Effector memory CD8-positive, alpha-beta T cell (primary cell): ENCODE measurements at places on chromosomes 3 and 15.

GRCh38 chr3:81465510-81466200 is 295.8 kb downstream of the GBE1 start:
- no peaks in the 10 kb centered on the region for H3K27me3 ChIP-seq
- no peak for DNase-seq
- no peak overlapping the region for H3K27ac ChIP-seq
- no peaks in the 10 kb centered on the region for H3K36me3 ChIP-seq
- H3K4me3 ChIP-seq = no peak overlapping the region

DNA sequence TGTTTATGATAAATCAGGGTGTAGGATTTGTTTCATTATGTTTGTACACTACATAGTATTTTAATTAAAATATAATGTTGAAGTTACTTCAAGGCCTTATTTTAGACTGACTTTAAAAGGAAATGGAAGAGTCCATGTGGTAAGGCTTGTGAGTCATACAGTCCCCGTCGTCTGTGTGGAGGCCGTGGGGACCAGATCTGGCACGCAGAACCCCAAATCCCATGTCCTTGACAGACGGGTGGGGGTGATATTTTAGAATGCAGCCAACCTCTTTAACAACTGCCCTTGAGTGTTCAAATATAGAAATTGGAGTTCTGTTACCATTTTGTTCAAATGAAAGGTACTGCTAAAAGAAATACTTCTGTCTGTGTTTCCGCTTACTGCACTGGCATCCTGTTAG is 35.8 kb downstream of the ABHD17C start:
- no peaks in the 10 kb centered on the region for H3K4me1 ChIP-seq
- H3K36me3 ChIP-seq = no peaks in the 10 kb centered on the region
- no peak overlapping the region for H3K27ac ChIP-seq
- no peak for DNase-seq
- H3K4me3 ChIP-seq = no peak overlapping the region
- H3K27me3 ChIP-seq = no peaks in the 10 kb centered on the region

GRCh38 chr15:97747342-97747741 is 213.2 kb upstream of the ARRDC4 start:
- no peaks in the 10 kb centered on the region for H3K4me1 ChIP-seq
- no peaks in the 10 kb centered on the region for H3K27me3 ChIP-seq
- H3K27ac ChIP-seq = no peak overlapping the region
- no peak overlapping the region for H3K4me3 ChIP-seq
- H3K36me3 ChIP-seq = no peaks in the 10 kb centered on the region

- peaks cover 69% of the 10 kb centered on the region for H3K36me3 ChIP-seq
- no peaks in the 10 kb centered on the region for H3K27me3 ChIP-seq
- H3K27ac ChIP-seq = peak overlapping the region; percentile 55
- H3K4me3 ChIP-seq = peak overlapping the region; percentile 53
- no peak for DNase-seq
These were observed 50.5 kb downstream of the MBNL1 start for GRCh38 chr3:152319256-152319655.

DNA sequence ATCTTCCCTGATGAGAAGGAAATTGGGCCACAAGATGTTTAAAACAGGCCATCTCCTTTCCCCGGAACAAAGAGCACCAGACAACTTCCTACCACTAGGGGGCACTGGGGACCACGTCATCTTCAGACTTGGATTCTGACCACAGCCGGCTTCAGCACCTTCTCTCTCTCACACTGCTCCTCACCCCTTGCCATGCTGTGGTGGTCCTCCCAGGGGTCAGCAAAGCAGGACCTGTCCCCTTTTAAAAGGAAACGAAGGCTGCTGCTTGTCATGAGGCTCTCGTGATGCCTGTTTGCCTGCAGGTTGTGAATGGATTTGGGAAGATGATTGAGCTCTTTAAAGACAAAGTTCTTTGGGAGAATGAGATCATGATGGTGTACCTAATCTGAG is 16.2 kb downstream of the RFT1 start:
- no peaks in the 10 kb centered on the region for H3K4me1 ChIP-seq
- no peak overlapping the region for H3K4me3 ChIP-seq
- peaks cover 39% of the 10 kb centered on the region for H3K36me3 ChIP-seq
- no peaks in the 10 kb centered on the region for H3K27me3 ChIP-seq
- no peak overlapping the region for H3K27ac ChIP-seq

- no peaks in the 10 kb centered on the region for H3K4me1 ChIP-seq
- DNase-seq = no peak
These were observed 65.6 kb upstream of the CFAP161 start for GRCh38 chr15:81068516-81068915.

DNA sequence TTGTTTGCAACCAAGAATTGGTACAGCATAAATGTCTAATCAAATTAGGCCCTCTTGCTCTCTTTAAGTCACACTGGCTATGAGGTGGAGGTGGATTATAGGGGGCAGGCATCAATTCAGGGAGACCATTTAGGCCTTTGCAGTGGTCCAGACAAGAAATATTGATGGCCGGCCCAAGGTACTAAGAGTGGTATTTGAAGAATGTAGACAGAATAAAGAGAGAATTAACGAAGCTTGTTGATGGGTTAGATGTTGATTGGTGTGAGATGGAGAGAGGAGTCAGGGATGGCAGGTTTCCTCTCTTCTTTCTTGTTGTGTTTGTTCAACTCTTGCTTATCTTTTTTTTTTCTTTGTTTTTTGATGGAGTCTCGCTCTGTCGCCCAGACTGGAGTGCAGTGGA is 48.5 kb downstream of the PIK3CA start:
- H3K27ac ChIP-seq = peak overlapping the region; percentile 48
- no peaks in the 10 kb centered on the region for H3K27me3 ChIP-seq
- DNase-seq = no peak
- peak overlapping the region; percentile 58 for H3K4me3 ChIP-seq

DNA sequence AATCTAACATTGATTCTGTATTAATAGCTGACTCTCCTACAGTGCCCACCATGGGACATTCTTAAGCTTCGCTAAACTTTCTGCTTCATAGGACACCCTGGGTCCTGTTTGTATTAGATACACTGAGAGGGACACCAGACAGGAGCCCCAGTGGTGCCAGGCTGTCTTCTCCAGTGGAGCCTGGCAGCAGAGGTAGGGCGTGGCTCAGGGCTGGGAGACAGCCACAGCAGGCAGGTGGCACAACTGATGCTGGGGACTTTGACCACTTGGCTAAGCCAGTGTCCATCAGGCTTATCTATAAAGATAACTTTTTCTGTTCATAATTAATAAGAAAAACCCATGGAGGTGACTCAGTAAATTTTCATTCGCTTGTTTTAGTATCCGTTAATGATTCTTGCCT is 21.8 kb downstream of the NIPA1 start:
- peaks cover 8% of the 10 kb centered on the region for H3K4me1 ChIP-seq
- no peak for DNase-seq
- H3K27ac ChIP-seq = no peak overlapping the region
- H3K27me3 ChIP-seq = no peaks in the 10 kb centered on the region

GRCh38 chr3:1135194-1135593 is 42.4 kb downstream of the CNTN6 start:
- no peaks in the 10 kb centered on the region for H3K4me1 ChIP-seq
- DNase-seq = no peak
- no peak overlapping the region for H3K27ac ChIP-seq
- H3K4me3 ChIP-seq = no peak overlapping the region
- H3K36me3 ChIP-seq = no peaks in the 10 kb centered on the region
- H3K27me3 ChIP-seq = no peaks in the 10 kb centered on the region

DNA sequence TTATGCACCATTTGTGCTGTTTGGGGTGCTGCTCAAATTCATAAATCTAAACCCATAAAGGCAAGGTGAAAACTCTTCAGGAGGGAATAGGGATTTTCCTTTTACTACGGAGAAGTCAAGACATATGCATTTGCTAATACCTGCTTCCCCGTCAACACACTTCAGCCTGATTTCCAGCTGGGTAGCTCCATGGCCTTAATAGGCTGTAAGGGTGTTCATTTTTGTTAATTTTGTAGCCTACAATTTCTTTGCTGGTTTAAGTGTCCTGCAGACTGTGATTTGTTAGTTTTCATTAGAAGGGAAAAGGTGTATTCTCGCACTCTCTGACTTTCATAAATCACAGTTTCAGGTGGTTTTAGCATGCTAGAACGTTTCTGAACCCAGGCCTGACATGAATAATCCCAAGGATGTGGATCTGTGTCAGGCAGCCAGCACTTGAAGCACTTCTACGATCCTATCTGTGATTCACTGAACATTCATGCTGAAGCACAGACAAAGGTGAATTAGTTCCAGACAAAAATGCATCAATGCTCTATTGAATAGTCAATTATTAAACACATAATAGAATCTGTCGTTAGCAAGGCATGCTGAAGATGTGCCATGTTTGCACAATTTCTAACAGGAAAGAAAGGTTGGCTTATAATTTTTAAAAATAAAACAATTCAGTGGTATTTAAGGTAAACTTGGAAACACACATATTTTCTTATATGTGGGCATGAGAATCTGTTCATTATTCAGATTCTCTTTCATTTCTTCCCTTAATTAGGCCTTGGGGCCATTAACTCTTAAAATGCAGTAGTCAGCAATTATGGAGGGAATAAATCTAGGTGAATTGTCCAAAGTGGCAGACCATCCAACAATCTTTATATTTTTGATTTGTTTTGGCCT is 17.9 kb upstream of the NMNAT3 start:
- no peaks in the 10 kb centered on the region for H3K36me3 ChIP-seq
- no peaks in the 10 kb centered on the region for H3K4me1 ChIP-seq
- no peak overlapping the region for H3K27ac ChIP-seq
- DNase-seq = no peak

- DNase-seq = no peak
- peak overlapping the region; percentile 10 for H3K27ac ChIP-seq
- H3K36me3 ChIP-seq = no peaks in the 10 kb centered on the region
- peak overlapping the region; percentile 40 for H3K4me3 ChIP-seq
- no peaks in the 10 kb centered on the region for H3K27me3 ChIP-seq
These were observed 297.3 kb downstream of the DOCK3 start for GRCh38 chr3:50972029-50972428.

DNA sequence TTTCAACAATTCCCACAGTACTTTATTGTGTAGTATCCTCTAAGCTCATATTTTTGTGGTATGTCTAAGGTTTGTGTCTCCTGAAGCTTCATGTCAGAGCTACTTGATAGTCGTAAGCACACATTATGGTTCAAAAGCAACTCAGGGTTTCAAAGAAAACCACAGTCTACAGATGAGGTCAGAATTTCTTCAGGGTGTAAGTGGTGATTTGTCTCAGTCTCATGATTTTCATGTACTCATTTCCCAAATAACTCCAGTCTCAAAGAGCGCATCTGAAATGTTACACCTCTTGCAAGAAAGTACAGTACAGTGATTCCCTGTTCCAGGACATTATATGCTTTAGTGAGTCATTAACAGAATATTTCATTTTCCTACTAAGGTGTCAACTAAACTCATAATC is 47.5 kb upstream of the SSR3 start:
- no peak for DNase-seq
- peaks cover 8% of the 10 kb centered on the region for H3K4me1 ChIP-seq
- H3K27ac ChIP-seq = no peak overlapping the region
- H3K4me3 ChIP-seq = no peak overlapping the region

DNA sequence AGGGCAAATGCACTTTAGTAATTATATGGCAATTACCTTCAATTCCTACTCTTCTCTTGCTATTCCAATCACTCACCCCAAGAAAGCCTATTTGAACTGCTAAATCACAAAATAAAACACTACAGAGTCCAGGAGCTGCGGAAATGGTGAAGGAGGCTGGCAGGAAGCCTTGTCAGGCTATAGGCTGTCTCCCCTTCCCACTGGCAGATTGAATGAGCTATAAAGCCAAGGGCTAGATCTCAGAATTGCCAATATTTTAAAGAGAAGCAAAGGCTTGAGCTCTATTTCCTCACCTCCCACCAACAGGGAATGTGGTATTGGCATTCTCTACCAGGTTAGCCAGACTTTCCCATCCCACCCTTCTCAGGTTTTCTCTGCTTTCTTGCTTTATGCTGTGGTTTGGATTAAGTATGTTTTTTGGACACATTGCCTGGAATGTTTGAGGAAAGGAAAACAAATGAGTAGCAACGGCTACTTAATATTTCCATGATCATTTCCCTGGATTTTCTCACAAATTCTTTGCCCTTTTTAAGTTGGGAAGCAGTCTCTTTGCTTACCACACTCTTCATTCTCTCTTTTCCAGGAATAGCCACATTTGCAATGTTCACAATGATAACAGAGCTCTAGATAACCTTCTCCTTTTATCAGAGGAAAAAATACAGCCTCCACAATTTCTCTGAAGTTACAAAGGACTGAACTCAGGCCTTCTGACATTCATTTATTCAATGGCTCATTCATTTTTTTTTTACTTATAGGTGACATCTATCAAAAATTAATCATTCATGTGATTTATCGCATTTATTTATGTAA is 1125.4 kb downstream of the ROBO1 start:
- no peak for DNase-seq
- H3K27me3 ChIP-seq = no peaks in the 10 kb centered on the region
- H3K36me3 ChIP-seq = no peaks in the 10 kb centered on the region
- no peak overlapping the region for H3K4me3 ChIP-seq
- no peaks in the 10 kb centered on the region for H3K4me1 ChIP-seq
- H3K27ac ChIP-seq = no peak overlapping the region

DNA sequence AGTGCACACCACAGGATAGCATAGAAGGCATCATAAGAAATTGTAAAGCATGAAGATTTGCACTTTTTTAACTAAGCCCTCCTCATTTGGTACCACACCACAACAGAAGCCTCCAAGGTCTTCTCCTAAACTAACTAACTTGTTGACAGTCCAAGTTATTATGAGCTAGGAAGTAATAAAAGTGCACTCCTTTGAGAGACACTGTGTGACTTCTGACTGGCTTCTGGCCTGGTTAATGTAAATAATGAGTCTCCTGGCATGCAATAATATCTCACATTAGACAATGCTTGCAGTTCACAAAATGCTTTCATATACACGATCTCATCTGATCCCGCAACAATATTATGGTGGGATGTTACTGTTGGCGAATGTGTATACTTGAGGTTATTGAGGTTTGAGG is 103.9 kb upstream of the SLC24A5 start:
- no peak overlapping the region for H3K27ac ChIP-seq
- H3K36me3 ChIP-seq = no peaks in the 10 kb centered on the region
- H3K4me3 ChIP-seq = no peak overlapping the region
- no peaks in the 10 kb centered on the region for H3K27me3 ChIP-seq
- no peak for DNase-seq

GRCh38 chr15:76363251-76363650 is 26.7 kb downstream of the ISL2 start:
- DNase-seq = no peak
- H3K27ac ChIP-seq = no peak overlapping the region
- H3K27me3 ChIP-seq = no peaks in the 10 kb centered on the region
- peaks cover 3% of the 10 kb centered on the region for H3K36me3 ChIP-seq
- no peak overlapping the region for H3K4me3 ChIP-seq
- no peaks in the 10 kb centered on the region for H3K4me1 ChIP-seq

- H3K4me1 ChIP-seq = no peaks in the 10 kb centered on the region
- no peak for DNase-seq
- H3K27me3 ChIP-seq = no peaks in the 10 kb centered on the region
- no peak overlapping the region for H3K27ac ChIP-seq
- no peaks in the 10 kb centered on the region for H3K36me3 ChIP-seq
These were observed 351.3 kb upstream of the CCDC54 start for GRCh38 chr3:107025961-107026360.

GRCh38 chr3:20307383-20307782 is 121.4 kb upstream of the SGO1 start:
- DNase-seq = no peak
- no peaks in the 10 kb centered on the region for H3K36me3 ChIP-seq
- no peaks in the 10 kb centered on the region for H3K27me3 ChIP-seq
- no peak overlapping the region for H3K27ac ChIP-seq
- H3K4me3 ChIP-seq = no peak overlapping the region
- no peaks in the 10 kb centered on the region for H3K4me1 ChIP-seq

GRCh38 chr3:126026277-126026751 is 57.3 kb downstream of the ROPN1B start:
- H3K27me3 ChIP-seq = no peaks in the 10 kb centered on the region
- peaks cover 1% of the 10 kb centered on the region for H3K36me3 ChIP-seq
- DNase-seq = peak; percentile 25
- H3K4me1 ChIP-seq = peaks cover 18% of the 10 kb centered on the region
